ENCODE measurements at places on chromosomes 3 and 15.

DNA sequence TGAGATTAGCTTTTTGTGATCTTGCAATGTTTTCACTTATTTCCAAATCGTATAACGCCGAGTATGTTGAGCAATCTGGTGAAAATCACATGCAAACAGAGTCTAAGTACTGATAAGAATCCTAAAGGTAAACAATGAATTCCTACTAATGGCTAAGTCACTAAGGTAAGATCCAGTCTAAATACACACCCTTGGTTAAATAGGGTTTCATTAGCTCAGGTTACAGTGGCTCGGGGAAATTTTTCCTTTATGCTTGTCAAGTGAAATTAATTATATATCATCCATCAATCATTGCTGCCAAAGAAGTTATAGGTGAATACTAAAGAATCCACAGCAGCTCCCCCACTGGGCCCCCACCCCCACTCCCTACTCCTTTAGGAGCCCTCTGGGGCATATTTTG, 139.3 kb downstream of the SOX2 start:
- no peak for DNase-seq

- DNase-seq: no peak
These were observed 405.7 kb downstream of the LSAMP start for GRCh38 chr3:116039651-116039985.

DNA sequence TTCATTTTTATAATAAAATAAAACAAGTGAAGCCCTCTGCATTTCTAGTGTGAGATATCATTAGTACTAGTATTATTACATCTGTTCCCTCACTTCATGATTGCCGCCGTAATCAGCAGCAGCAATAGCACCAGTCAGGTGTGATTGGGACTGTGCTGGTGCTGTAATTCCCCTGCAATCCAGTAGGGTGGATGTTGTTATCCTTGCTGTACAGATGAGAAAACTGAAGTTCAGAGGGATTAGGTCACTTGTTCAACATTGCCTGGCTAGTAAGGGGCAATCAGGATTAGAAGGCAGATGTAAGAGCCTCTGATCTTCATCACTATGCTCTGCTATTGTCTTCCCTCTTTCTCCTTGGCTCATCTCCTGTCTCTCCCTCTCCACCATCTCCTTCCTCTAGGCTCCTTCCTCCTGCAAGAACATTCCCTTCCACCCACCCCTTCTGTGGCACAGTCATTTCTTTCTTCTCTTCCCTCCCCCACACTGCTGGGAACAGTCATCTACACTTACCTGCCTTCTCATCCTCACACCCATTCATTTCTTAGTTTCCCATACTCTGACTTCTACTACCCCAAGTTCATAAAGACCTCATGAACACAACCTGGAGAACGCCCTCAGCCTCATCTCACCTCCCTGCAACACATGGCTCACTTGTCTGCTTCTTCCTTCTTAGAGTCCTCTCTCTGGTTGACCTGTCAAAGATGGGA, 29.7 kb downstream of the CRYGS start:
- no peak for DNase-seq

DNA sequence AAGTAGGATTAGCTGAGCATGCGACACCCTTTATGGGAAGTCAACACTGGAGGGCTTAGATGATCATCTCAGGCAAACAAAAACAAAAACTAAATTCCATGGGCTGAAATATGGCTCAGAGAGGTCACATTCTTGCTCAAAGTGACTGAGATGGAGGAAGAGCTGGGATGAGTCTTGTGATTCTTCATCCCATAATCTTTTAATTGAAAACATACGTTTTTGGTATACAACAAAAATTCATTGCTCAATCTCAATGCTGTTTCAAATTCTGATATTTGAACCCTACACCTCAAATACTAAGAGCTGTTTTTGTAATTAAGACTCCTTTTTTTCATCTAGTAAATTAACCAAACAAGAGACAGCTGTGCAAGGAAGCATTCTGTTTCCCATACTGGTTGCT, 257.0 kb downstream of the NR1D2 start:
- no peak for DNase-seq

DNA sequence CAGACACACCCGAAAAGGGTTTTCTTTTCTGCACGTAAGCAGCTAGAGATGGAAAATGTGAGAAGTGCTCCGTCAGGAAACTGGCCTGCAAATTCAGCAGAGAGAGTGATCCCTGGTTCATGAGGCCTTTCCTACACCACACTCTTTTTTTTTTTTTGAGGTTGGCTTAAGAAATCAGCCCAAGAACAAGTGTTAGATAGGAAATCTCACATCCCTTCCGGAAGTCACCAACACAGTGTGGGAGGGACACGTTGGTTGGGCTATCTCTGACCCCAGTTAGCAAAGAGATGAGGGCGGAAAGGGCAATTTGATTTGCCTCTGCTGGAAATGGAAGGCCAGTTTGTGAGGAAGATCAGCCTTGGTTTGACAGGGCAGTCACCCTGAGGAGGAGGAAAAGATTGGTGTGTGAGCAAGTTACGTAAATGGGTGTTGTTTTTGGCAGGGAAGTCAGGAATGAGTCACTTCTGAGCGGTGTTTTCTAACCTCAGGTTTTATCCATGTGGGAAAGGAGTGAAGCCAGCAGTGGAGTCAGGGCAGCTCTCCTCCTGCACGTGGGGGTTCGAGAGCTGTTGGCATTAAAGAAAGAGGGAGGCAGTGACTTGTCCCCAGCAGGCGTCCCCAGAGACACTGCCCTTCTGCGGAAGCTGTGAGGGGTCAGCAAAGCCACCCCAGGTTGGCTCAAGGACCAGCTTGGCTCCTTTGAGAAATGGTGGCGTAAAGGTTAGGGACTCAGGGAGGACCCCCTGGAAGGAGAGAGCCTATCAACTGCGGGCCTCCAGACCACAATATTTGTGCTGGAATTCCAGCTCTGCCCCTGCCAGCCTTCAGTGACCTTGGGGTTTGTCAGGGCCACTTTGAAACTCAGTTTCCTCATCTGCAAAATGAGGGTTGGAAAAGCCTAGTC, 237.6 kb upstream of the BHLHE40 start:
- DNase-seq: no peak

- no peak for DNase-seq
These were observed 20.2 kb upstream of the PPM1L start for GRCh38 chr3:160735826-160736225.

- no peak for DNase-seq
These were observed 6.0 kb downstream of the TYRO3 start for GRCh38 chr15:41564960-41565502.

All from progenitor cell of endocrine pancreas (in vitro differentiated cells).